ENCODE measurements at places on chromosomes 7 and 10.

DNA sequence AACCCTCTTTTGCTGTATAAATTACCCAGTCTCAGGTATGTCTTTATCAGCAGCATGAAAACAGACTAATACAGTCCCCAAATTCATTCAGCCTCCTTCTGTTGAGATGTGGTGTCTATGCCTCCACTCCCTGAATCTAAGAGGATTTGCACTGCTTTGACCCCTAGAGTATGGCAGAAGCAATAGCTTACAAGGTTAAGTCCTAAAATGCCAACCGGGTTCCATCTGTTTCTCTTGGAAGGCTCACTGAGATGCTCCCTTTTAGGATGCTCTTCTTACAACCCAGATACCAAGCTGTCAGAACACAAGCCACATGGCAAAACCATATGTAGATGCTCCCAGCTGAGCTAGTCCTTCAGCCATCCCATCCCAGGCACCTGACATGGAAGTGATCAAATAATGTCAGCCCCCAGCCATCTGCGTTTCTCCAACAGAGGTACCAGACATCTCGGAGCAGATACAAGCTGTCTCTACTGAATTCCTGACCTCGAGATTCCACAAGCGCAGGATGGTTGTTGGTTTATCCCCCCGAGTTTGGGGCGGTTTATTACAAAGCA, 20.2 kb downstream of the CALN1 start:
- DNase-seq: no peak

GRCh38 chr7:137635874-137636273, 210.9 kb downstream of the DGKI start:
- no peak for DNase-seq

- DNase-seq: no peak
These were observed 29.0 kb upstream of the IL6 start for GRCh38 chr7:22697876-22698606.

GRCh38 chr10:131959841-131960240, 21.9 kb downstream of the BNIP3 start:
- no peak for DNase-seq

DNA sequence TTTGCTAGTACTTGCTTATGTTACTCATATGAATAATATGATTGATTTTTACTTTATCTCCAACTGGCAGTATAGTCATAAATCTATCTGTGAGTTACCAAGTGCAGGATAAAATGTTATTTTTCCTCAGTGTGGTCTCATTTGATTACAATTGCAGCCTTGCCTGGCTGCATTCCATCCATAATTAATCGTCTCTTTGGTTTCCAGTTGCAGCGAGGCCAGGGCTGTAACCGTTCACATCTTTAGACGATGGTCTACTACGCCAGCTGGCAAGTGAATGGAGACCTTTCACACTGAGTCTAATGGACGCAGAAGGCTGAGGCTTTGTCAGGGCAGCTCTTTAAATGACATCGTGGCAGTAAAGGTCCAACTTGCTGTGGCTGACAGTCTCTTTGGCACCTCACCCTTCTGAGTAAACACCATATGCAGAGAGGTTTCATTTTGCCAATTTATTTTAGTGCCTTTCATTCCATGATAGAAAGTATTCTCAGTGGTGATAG, 84.0 kb downstream of the ARL4A start:
- DNase-seq: no peak

DNA sequence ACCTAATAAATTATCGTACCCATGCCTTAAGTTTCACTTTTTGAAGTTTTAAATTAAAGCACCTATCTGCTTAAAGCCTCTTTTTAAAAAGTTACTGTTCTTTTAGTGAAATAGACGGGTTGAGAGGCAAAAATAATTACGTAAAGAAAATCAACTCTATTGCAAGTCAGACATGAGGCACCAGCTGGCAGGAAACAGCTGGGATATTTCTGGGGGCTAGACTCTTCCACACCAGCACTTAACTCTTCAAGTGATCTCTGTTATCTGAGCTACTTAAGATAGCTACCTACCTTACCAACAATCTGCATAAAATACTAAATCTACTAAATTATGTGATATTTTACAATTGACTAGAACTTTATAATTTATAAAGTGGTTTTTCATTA, 35.8 kb downstream of the GBF1 start:
- no peak for DNase-seq

- peak; percentile 60 for DNase-seq
These were observed 23.2 kb downstream of the ELN start for GRCh38 chr7:74051193-74051592.

DNA sequence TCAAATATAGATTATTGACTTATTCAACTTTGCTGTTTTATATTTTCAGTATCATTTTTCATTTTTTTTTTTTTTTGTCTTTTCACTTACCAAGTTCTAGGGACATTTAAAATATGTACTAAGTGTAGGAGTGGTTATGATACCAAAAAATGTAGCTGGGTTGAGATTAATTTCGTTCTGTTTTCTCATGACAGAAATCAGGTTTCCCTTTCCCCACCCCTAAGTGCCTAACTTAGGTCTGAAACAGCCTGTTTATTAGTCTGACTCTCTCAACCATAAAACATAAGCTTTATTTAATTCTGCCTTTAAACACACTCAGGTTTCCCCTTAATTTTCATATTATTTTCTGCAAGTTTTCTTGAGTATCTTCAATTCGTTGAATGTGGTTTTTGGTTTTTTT, 22.1 kb downstream of the TMEM106B start:
- DNase-seq: no peak

DNA sequence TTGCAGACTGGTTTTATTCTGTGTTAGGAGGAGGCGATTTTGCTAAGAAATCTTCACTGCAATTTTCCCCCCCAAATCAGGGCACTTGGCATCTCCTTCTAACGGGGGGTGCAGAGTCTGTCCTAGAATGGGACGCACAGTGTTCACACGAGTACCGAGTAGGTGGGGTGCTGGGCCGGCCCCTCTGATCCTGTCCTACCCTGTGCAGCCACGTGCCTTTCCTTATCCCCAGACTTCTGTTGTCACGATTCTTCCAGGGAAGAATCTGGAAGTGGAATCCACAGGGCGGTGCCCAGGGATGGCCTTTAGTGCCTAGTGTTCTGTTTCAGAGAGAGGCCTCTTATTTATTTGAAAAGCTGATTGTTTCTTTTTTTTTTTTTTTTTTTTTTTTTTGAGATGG, 16.4 kb downstream of the CUX1 start:
- DNase-seq: no peak

GRCh38 chr10:11018432-11018841, 765 bp downstream of the CELF2 start:
- DNase-seq: peak; percentile 20

GRCh38 chr7:91683823-91684222, 196.7 kb downstream of the MTERF1 start:
- DNase-seq: no peak

- peak; percentile 8 for DNase-seq
These were observed 43.5 kb downstream of the NUP205 start for GRCh38 chr7:135601182-135601581.

DNA sequence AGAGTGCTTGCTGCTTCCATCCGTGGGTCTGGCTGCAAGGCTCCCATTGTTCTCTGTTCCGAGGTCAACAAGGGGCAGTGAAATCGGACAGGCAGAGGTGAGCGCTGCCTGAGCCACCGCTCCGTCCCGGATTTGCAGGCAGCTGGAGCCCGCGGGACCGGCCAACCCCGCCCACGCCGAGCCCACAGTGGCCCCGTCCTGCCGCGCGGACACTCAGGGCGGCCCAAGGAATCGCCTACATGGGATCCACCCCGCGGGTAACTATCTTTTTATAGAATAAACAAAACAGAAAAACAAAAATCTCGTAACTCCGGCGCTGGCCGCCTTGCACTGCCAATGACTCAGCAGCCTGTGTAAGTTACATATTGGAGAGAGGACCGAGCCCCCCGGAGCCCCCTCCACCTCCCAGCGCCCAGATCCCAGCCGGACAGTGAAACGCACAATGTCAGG, 1.9 kb downstream of the BNIP3 start:
- peak; percentile 36 for DNase-seq

GRCh38 chr10:70585578-70586169, 16.9 kb downstream of the PRF1 start:
- DNase-seq: no peak

DNA sequence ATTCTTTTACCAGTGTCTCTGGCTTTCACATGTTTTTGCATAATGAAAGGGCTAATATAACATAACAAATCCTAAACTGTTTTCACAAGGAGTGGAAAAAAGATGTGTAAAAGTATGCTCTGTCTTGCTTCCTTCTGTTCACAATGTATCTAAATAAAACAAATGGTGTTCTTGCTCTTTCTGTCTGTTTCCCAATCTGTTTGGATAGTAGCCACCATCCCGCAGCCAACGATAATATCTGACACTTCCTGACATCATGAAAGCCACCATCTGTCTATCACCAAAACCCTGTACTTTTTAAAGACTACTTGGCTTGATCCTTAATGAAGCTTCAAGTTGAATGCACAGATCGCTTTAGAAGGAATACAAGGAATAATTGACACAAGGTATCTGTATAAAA, 246.2 kb downstream of the ETV1 start:
- DNase-seq: no peak

GRCh38 chr10:11437391-11438142, 173.9 kb downstream of the USP6NL start:
- no peak for DNase-seq

- no peak for DNase-seq
These were observed 458.1 kb downstream of the RPS24 start for GRCh38 chr10:78491812-78492211.

- no peak for DNase-seq
These were observed 75.0 kb upstream of the MAGI2 start for GRCh38 chr7:79528421-79528820.

GRCh38 chr10:5774987-5775620, 38.1 kb downstream of the GDI2 start:
- DNase-seq: no peak

DNA sequence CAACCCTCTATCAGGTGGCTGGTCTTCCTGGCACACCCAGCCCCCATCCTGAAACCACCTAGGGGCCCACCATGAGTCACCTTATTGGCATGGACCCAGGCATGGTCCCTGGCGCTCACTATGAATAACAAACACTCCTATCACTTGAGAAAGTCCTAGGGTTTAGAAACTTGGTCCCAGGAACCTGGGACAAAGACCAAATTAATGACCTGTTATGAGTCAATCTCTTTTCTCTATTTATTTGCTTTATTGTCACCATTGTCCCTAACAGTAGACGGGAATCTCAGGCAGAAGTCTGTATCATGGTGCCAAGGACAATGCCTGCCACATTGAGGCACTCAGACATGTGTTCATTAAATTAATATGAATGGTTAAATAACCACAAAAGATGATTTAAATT, 599.6 kb upstream of the C7orf33 start:
- DNase-seq: no peak

- DNase-seq: peak; percentile 91
These were observed 22.3 kb downstream of the BZW2 start for GRCh38 chr7:16668049-16668858.

GRCh38 chr10:114061789-114062188, 18.1 kb downstream of the ADRB1 start:
- no peak for DNase-seq
